Stimulated activated CD8-positive, alpha-beta memory T cell treated with anti-CD3 and anti-CD28 coated beads, Interleukin-2, amount 100 ng/mL, for 1 hour (primary cell): ENCODE measurements at places on chromosomes 4 and X.

GRCh38 chr4:156615066-156615531 lies 356.5 kb downstream of the PDGFC start:
- DNase-seq = no peak

GRCh38 chr4:156933633-156934258 lies 37.9 kb downstream of the PDGFC start:
- DNase-seq = no peak

- no peak for DNase-seq
These were observed 543.1 kb downstream of the GBA3 start for GRCh38 chr4:23235628-23236390.

DNA sequence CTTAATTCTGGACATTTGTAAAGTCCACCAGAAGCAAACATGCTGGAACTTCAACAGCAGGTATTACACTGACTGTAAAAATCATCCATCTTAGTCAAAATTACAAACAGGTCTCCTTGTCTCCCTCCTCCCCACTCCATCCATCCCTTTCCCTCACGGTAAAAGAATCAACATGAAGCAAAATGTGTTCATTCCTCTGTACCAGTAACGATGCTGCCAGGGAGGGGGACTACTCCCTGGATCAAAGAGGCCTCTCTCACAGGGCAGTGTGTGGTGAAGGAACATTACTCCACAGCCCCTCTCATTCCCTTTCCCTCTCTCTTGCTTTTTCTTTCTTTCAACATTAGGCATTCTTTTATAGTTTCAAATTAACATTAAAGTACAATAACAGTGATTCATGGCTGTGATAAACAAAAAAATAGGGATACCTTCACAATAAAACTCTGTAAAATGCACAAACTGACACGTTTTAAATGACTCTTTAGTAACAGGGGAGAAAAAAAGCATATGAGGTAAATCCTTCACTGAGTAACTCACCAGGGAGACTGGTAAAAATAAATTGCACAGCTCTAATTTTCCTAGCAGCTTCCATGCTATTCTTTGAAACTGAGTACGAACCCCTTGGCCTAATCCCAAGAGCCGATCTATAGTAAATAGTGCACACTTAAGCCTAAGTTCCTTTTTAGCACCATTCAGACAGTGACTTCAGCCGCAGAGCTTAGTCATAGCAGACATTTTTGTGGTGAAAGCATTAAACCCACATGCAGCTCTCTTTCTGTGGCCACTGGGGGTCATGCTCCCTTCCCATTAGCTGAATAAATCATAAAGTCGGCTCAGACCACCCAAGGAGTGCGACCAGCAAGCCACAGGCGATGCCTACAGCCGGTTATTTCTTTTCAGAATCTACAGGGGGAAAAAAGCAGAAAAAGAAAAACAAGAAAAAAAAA lies 215.6 kb upstream of the GYPA start:
- DNase-seq = no peak

DNA sequence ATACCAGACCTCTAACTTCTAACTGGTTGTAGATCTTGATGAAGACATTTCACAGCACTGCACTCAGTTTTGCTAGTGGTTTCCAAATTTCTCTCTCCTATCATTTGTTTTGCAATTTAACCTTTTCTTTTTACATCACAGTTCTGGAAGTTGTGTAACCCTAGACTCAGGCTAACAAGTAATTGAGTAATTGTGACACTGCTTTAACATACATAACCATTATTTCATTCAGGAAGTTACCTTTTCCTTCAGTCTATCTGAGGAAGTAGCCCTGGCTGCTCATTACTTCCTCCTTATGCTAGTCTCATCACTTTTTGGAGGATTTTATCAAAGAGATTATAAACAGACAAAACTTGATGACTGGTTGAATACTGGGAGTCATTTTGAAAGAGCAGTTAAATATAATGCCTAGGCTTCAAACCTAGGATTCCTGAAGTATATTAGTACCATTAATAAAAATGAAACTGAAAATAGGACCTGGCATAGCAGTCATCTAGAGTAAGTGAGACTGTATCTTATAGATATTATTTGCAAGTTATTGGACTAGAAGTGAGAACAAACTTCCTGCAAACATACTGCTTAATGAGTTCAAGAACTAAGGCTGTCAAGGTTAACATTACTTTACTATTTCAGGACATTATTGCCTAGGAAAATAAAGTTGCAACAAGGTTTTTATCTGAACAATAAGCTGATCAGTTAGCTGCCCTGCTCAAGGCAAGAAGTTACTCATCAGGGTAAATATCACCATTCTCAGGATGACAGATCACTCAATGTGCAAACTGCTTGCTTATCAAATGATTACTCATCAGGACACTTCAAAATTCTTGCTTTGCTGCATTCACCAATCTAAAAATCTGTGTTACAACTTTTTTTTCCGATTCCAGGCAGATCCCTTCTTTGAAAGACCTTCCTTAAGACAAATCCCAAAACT lies 25.6 kb upstream of the TEX13C start:
- no peak for DNase-seq

GRCh38 chr4:137039370-137039769 lies 492.9 kb downstream of the PCDH18 start:
- no peak for DNase-seq

- DNase-seq = no peak
These were observed 96.6 kb upstream of the KCNIP4 start for GRCh38 chr4:22045051-22045630.

DNA sequence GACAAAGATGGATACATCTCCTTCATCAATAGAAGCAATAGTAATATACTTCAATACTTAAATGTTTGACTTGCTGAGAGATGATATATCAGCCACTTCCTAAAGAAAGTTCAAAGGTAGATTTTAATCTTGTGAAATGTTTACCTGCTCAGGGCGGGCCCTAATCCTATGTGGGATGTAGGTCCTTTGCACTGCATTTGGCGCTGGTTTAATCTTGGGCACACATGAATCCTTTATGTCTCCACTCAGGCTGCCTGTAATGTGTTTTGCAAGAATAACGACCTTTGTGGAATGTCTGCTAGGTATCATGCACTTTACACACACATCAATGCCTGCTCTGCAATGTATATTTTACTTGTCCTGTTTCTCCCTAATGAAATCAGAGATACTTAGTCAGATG lies 368.7 kb downstream of the GBA3 start:
- no peak for DNase-seq

- no peak for DNase-seq
These were observed 81.2 kb downstream of the SHROOM3 start for GRCh38 chr4:76515975-76516843.

DNA sequence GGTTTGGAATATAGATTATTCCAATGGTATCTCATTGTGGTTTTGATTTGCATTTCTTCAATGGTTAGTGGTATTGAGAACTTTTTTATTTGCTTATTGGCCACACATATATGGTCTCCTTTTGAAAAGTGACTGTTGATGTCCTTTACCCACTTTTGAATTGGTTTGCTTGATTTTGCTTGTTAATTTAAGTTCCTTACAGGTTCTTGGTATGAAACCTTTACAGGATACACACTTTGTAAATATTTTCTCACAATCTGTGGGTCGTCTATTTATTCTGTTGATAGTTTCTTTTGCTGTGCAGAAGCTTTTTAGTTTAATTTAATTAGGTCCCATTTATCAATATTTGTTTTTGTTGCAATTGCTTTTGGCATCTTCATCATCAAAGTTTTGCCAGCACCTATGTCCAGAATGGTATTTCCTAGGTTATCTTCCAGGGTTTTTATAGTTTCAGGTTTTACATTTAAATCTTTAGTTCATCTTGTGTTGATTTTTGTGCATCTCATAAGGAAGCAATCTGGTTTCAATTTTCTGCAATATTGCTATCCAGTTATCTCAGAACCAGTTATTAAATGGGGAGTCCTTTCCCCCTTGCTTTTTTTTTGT lies 475.7 kb upstream of the PABPC4L start:
- no peak for DNase-seq

DNA sequence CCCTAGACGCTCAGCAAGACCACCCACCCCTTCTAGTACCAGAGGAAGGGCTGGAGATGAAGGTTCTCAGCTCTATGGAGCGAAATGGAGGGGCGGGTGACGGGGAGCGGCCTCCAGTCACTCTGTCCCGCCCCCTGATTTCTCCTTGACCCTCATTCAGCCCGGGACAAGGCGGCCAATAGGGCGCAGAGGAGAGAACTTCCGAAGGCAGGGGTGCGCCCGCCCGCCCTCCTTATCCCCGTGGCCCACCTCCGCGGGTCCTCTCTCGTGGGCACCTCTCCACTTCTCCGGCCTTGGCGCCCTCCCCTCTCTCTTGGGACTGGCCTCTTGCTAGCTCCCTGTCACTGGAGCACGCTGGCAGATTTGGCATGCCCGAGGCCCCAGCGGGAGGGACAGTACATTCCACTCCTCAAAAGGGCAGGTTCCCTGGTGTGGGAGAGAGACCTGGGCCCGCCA lies 1.1 kb upstream of the SEPTIN6 start:
- no peak for DNase-seq

- DNase-seq = no peak
These were observed 87.7 kb downstream of the SHROOM4 start for GRCh38 chrX:50726296-50726695.

- DNase-seq = no peak
These were observed 2078.4 kb upstream of the TENM3 start for GRCh38 chr4:180164799-180165198.

GRCh38 chrX:66553973-66554372 lies 84.9 kb downstream of the EDA2R start:
- DNase-seq = no peak

DNA sequence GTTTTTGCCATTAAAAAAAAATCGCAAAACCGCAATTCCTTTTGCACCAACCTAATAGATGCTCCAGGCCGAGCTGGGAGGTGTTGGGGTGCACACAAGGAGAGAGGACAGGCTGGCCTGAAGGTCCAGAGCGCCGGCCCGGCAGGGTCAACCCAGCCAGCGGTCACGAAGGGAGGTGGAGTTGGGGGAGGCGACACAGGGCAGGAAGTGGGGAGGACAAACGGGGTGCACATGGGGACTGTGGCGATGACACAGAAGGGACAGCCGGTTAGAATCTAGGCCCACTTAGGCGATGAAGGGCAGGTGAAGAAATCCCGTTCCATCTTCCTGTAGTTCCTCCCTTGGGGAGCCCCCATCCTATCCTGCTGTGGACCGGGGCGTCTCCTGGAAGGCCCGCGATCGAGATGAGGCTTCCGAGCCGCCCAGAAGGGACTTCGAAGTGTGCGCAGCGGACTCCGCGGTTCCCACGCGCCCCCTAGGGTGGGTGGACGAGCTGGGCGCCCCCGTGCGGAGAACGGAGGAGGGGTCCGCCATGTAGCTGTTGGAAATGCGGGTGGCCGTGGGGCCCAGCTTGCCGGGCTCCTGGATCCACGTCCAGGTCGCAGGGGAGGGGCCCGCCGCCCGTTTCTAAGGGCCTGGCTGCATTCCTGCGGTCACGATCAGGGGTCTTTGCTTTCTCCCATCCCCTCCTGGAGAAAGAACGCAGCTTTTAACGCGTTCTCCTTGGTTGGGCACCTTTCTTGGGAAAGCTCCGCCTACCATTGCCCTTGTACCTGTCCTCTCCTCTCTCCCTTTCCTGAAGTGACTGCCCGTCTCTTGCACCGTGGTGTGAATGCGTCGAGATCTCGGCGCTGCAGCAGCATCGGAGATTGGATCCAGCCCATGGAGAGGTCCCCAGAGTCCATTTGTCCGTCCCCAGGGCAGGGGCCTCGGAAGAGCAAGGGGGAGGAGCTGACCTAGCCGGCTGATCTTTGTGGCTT lies 17.0 kb upstream of the HPF1 start:
- no peak for DNase-seq

DNA sequence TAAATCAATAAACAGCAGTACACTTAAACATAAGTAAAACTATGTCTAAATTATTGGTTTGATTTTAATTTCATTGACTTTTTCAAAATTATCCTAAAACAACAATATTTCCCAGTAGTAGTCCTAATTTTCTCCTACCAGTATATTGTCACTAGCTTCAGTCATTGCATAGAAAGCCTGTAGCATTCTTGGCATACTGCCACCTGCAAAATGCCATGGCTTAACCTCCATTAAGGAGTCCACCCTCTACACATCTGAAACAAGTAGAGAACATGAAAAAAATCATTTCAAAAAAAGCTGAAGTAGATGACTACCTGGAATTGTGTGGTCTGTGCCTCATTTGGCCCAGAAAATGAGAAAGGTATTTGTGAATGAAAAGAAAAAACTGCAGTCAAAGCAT lies 348.5 kb downstream of the INPP4B start:
- DNase-seq = no peak

DNA sequence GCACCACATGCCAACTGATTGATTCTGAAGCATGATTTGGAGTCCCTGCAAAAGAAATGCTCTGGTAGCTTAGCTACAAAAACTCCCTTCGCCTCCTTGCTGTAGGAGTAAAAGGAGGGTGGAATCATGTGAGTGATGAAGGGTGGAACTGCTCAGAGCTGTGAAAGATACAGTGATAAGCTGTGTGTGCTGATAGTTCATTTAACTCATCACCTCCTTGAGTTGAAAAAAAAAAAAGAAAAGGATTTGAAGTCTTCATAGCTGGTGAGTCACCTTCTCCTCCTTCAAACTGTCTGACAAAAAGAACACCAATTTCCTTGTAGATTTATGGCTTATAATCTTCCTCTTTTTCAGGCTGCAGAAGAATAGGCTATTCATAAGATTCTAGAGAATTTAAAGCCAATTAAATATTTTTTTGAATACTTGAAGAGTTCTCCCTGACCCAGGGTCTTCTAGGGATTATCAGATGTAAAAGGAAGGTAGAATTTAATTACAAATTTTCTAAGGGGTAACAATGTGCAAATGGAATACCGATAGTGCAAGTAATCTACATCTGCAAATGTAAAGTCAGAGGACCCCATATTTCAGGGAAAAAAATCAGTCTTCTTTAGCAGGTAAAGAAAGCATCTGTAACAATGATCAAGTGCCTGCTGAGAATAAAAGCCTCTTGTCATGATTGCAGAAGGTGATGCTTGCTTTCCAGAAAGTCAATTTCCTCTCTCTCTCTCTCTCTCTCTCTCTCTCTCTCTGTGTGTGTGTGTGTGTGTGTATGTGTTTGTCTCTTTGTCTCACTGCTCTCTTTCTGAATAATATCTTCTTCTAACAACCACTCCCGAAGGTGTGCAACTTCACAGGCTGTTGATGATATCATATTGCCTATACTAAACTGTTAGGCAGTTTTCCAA lies 208.8 kb upstream of the VEGFC start:
- DNase-seq = no peak

GRCh38 chr4:26175905-26176470 lies 144.8 kb upstream of the RBPJ start:
- no peak for DNase-seq

DNA sequence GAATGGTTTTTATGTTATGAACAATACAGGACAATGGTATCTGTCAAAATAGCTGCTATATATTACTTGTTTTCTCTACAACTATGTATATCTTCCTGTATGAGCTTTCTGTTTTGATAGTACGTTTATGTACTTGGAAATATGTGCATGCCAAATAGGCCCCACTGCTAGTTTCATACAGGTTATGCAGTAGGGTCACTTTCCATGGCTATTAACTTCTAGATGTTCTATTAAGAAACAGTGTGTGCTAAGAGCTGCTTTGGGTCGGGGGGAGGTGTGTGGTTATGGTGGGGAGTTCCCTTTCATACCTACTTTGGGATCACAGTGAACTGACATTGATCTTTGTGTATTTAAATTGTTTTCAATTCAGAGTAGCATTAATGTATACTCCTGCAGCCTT lies 30.9 kb downstream of the RBPJ start:
- no peak for DNase-seq

GRCh38 chrX:97740044-97740443 lies 856.3 kb downstream of the RPA4 start:
- no peak for DNase-seq
